ENCODE measurements at places on chromosomes 4 and X.

DNA sequence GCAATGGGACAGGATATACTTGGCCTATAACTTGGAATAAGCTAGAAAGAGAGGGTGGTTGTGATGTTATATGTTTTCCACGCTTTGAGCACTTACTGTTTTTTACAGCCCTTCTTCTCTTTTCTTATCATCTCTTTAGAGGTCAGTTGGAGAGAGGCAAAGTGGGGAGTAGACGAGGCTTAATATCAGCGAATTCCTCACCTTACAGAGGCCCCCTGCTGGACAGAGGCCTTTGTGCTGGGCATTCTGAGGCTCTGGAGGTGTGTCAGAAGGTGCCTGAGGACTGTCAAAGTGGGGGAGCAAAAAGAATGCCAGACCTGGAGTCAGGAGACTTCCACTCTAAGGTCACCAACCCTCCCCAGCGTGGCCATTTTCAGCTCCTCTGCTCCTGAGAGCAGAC is 42.5 kb downstream of the MAMLD1 start:
- DNase-seq = no peak

GRCh38 chr4:83114576-83114975 is at the start of gene PLAC8:
PLAC8 (minus strand) TSS chr4:83114729; CDS start chr4:83107921, 6,808 bp downstream.
- DNase-seq = no peak

GRCh38 chrX:78066110-78066509 is 37.9 kb upstream of the PGK1 start:
- no peak for DNase-seq

GRCh38 chr4:13151194-13151593 is 332.9 kb downstream of the RAB28 start:
- DNase-seq = no peak

DNA sequence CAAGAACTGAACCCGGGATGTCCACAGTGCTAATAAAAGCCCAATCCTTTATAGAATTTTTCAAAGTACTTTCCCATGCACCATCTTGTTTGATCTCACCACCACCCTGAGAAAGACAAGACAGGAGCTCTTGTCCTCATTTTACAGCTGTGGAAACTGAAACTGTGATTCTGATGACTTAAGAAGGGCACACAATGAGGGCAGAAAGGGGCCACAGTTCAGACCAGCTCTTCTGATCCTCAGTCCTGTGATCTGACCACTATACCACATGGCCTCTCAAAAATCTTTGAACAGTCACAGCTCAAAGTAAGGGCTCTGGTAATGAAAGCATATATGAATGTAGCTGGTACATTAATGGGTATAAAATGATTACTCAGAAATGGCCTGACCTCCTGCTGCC is 127.3 kb upstream of the CPEB2 start:
- DNase-seq = no peak

DNA sequence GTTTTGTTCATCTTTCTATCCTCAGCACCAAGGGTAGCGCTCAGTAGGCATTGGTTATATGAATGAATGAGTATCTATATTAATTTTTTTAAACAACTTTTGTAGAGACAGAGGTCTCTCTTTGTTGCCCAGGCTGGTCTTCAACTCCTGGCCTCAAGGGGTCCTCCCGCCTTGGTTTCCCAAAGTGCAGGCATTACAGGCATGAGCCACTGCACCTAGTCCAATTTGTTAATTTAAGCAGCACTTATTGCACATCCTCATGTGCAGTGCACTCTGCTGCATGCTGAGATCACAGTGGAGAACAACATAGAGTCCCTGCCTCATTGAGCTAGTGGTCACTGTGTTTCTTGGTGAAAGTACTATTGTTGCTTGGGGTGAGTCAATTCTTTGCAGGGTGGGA is 94.4 kb downstream of the NHSL2 start:
- no peak for DNase-seq

GRCh38 chr4:111113591-111113990 is 490.7 kb upstream of the PITX2 start:
- no peak for DNase-seq

DNA sequence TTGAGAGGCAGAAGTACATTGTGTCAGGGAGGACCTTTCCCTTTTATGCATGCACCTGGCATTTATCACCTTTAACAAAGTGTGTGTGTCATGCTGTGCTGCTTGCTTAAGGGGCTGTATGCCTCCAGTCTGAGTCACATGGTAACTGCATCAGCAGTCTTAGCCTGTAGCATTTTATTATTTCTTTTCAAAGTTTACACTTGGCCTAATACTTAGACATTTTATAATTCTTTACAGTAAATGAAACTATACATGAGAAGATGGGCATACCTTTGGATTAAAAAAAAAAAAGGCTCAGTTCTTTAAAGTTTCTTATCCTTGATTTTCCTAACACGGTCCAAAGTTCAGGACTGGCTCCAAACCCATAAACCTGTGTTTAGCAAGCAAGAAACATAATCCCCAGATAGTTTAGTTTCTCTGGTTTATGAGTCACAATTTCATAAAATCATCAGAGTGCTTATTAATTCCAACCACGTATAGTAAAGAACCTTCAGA is 14.6 kb downstream of the NPNT start:
- no peak for DNase-seq

- no peak for DNase-seq
Measured at GRCh38 chr4:176533159-176533558, 213.4 kb downstream of the SPCS3 start.

DNA sequence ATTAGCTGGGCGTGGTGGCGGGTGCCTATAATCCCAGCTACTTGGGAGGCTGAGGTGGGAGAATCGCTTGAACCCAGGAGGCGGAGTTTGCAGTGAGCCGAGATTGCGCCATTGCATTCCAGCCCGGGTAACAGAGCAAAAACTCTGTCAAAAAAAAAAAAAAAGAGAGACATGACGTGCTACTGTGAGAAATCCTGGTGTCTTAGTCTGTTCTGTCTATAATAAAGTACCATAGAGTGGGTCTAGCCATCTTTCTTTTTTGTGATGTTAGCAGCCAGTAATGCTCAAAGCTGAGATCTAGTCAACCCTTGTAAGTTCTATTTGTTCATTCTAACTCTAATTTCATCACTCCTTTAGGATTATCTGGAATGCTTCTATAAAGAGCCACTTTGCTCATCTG is 38.9 kb downstream of the CLDN34 start:
- no peak for DNase-seq

GRCh38 chr4:37650481-37650880 is 35.7 kb downstream of the RELL1 start:
- no peak for DNase-seq

DNA sequence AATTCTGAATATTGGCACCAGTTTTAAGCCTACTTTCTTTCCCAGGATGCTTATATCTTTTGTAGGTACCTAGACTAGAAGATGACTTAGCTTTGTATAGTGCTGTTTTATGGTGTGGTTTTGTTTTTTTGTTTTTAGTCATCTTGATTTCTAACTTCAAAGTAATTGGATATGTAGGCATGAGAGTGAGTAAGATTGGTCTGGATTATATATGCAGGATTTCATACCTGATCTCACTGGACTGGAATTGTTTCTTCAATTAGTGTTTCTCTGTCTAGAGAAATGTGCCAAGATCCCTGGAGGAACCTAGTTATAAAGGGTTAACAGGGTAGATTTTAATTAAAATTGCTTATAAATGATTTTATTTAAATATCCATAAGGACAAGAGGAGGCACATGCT is 23.1 kb downstream of the NAP1L5 start:
- no peak for DNase-seq

GRCh38 chr4:165079476-165079875 is 25.8 kb downstream of the TRIM75 start:
- DNase-seq = no peak

- DNase-seq = no peak
Measured at GRCh38 chr4:185358514-185358913, 37.2 kb downstream of the LRP2BP start.

- no peak for DNase-seq
Measured at GRCh38 chrX:23403849-23404248, 69.2 kb downstream of the PTCHD1 start.

DNA sequence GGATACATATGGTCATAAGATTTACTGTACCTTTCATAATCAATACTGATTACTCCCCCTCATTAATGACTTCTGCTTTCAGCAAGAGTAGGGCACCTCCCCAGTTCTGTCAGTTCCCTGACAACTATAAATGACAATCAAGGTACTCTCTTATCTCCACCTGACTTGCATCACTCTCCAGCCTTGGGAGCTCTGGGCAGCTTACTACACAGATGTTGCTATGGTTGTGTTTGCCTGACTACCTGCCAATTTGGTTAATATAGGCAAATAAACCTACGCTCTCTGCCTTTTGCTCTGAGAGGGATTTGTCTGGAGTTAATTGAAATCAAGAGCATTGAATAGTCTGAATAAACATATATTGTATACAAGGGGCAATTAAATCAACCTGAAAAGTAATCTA is 22.8 kb upstream of the MAP7D3 start:
- DNase-seq = no peak

GRCh38 chr4:53863736-53864365 is 200.6 kb downstream of the CHIC2 start:
- DNase-seq = no peak

DNA sequence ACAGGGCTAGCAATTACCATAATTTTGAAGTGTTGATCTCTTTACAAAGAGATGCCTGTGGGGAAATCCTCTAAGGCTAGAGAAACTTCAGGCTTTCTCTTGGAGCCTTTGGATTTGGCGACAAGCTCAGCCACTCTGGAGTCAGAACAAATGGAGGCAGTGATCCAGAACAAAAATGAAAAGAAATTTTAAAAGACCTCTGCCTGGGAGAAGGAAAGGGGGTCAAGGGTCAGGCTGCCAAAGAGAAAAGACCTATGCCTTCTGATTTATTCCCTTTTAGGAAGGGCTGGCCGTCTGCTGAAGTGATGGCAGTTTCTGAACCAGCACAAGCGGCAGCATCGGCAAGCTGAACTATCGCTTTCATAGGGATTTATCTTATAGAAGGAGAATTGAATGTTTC is 140.8 kb upstream of the SFRP2 start:
- no peak for DNase-seq

- DNase-seq = no peak
Measured at GRCh38 chr4:14169460-14169859, 541.9 kb upstream of the BOD1L1 start.

- DNase-seq = no peak
Measured at GRCh38 chr4:153008578-153009199, 72.6 kb downstream of the FHDC1 start.

- DNase-seq = no peak
Measured at GRCh38 chrX:47802589-47802988, 34.1 kb upstream of the ZNF81 start.

- DNase-seq = no peak
Measured at GRCh38 chr4:7411896-7412553, 22.7 kb downstream of the PSAPL1 start.

- DNase-seq = no peak
Measured at GRCh38 chrX:132433001-132433400, 55.8 kb downstream of the MBNL3 start.

DNA sequence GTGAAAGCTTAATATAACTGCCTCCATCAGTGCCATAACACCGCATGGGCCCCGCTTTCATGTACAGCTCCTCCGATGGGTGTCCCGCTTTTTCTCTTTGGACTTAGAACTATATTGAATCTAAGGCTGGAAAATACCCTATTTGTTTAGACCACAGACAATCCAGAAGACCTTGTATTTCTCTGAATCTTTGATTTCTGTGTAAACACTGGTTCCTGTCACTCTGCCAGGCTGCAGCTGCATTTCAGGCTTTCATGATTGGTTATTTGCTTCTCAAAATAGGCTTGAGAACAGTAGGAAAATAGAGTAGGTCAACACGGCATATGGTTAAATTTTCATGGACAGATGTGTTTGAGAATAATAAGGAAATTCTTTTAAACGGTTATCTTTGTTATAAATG is 80.0 kb downstream of the NWD2 start:
- no peak for DNase-seq

GRCh38 chr4:162015090-162015489 is 148.7 kb downstream of the FSTL5 start:
- no peak for DNase-seq

DNA sequence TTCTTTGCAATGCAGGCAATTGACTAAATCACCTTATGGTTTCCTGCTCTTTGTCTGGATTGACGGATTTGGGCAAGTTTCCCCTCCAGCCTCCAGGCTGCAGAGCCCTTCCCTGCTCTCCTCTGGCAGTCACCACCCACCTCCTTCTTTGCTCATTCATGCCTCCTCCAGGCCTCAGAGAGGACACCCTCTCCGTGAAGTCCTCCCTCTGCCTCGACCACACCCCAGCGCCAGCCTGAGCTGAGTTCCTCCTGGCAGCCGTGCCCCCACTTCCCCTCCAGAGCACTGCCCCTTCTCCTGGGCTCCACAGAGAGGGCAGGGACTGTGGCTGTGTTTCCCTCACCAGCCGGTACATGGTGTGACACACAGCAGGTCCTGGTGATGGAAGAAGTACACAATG is 53.7 kb downstream of the DCTD start:
- DNase-seq = no peak

DNA sequence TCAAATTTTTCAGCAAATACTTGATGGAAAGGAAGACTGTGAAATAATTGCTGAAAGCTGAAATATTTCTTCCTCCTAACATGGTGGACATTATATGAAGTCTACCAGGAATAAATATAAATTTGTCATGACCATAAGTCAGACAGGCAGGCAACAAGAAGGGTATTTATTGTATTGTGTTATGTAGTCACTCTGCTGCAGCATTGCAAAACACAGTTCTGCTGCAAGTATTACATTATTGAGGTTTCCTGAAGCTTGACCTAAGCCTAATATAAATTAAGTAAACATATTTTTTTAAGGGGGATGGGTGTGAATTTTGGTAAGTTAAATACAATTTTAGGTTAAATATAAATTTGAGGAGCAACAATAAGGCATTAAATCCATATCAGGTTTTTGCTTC is 60.2 kb upstream of the MAOA start:
- DNase-seq = no peak

- no peak for DNase-seq
Measured at GRCh38 chr4:3658530-3658913, 107.7 kb upstream of the ADRA2C start.

DNA sequence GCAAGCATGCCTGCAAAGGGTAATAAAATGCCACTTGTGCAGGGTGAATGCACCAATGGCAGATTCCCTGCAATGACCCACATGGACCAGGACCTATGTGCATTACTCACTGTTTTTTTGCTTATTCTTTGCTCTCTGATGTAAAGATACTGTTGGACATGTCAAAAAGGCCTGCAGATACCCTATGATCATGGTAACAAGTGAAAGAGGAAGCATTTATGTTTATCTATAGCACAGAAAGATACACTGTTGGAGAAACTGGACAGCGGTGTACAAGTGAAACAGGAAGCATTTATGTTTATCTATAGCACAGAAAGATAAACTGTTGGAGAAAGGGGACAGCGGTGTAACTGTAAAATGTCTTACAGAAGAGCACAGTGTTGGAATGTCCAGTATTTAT is 127.5 kb downstream of the PAPSS1 start:
- no peak for DNase-seq

- no peak for DNase-seq
Measured at GRCh38 chrX:34900691-34901090, 41.9 kb upstream of the FAM47B start.

DNA sequence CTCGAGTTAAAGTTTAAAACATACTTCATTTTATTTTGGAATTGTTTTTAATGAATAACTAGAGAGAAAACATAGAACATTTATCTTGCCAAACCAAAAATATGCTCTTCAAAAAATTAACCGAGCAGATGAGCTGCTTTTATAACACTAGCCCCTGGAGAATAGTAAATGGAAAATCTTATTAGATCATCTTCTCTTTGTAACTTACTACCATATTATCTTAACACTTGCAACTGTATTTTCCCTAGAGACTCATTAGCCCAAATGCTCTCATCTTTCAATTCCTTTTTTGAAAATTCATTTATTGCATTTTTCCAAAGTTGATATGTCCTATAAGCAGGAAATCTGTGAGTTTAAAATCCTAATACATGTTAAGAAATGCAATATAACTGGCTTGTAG is 143.3 kb downstream of the CAMK2D start:
- DNase-seq = no peak

Measured in C1 segment of cervical spinal cord (tissue), 14 donors.